ENCODE measurements at places on chromosomes 7 and 10.

DNA sequence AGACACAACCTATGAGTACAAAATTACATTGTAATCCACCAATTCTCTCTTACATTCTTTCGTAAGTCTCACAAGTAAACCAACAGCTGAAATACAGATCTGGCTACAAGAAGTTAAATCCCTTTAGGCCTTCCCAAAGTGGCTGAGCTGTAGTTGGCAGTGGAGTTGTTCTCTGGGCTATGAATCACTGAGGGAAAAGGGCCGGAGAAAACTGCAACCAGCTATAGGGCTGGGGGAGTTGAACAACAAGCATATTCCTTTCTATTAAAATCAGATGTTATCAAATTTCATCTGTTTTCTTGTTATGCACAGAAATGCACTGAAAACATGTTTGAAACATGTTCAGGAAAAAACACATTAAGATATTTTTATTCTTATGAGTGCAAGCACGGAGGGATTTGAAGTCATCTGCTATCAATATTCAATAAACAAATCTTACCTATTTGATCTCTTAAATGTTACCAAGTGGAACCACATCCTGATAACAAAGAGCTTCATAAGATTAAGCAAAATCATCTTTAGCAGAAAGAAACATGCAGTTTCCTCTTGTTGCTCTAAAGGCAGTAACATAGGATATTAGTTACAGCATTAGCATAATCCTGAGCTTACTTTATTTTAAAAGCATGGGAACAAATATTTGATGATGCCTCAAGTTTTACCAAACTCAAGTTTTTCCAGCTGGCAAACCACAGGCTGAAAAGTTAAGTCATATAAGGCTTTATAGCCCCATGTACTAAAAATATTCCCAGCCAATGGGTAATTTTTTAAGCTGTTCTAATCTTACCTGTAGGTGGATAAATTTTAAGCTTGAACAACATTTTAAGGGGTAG lies 212.7 kb downstream of the TAX1BP1 start:
- DNase-seq: no peak

GRCh38 chr10:82668221-82668895 lies 793.4 kb downstream of the NRG3 start:
- no peak for DNase-seq

- no peak for DNase-seq
These were observed 72.4 kb upstream of the MKLN1 start for GRCh38 chr7:131255242-131255641.

- no peak for DNase-seq
These were observed 50.4 kb upstream of the MSMB start for GRCh38 chr10:46096446-46096845.

DNA sequence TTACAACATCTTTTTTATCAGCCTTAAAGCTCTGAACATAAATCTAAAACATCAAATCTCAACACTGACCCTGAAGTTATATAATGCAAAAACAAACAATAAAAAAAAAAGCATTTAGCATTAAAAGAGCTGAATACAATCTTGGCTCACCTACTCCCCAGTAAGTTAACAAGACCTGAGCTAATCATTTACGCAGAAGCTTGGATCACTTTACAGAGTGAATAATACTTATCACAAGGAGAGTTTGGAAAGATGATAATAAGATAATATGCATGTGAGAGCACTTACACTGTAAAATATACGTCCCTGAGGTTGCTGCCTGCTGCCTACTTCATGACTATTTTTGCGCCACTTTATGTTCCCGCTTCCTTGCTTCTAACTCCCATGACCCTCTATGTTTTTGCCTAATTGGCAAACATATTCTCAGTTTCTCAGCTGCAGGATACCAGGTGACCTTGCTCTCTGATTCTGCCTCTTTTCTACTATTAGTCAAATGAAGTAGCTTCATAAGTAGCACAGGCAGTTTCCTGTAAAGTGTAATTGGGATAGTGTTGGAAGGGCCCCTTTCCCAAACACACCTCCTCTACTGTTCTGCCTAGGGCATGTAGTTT lies 333.6 kb downstream of the LRRTM3 start:
- no peak for DNase-seq

DNA sequence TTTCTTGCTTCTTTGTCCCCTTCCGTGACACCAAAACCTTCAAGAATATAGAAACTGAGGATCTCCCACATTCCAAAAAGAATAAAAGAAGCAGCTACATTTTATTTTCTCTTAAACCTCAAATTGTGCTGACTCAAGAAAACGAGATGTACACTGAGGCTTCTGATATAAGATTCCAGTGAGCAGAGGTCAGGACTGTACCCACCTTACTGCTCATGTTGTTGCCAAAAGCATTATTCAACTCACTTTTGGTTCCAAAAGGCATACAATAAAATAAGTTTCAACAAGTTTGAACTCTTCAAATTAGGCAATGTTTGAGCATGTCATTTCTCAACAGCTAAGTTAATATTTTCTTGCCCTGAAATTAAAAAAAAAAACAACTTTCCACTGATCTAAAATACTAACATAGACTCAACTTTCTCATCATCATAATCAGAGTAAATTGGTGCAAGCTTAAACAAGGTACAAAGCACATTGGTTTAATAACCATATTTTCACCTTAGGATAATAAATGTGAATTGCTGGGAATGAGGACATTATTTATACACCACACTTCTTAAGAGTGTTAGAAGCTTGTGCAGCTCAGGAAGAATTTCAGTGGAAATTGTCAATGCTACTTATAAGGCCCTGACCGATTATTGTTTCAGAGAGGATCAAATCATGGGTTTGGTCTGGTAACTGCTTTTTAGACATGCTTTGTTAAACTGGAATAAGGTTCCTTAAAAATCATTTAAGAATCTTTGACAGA lies 629.0 kb upstream of the IGFBP3 start:
- no peak for DNase-seq

GRCh38 chr7:158285383-158285770 lies 302.2 kb downstream of the PTPRN2 start:
- no peak for DNase-seq

GRCh38 chr7:133539016-133539415 lies 286.1 kb downstream of the EXOC4 start:
- DNase-seq: no peak

- no peak for DNase-seq
These were observed 28.2 kb upstream of the AKAP9 start for GRCh38 chr7:91912494-91912893.

GRCh38 chr7:132244903-132245480 lies 331.3 kb downstream of the PLXNA4 start:
- DNase-seq: no peak

- DNase-seq: no peak
These were observed 115.0 kb upstream of the SEM1 start for GRCh38 chr7:96824686-96825085.

- DNase-seq: no peak
These were observed 2.4 kb upstream of the UBE3C start for GRCh38 chr7:157136372-157136771.

DNA sequence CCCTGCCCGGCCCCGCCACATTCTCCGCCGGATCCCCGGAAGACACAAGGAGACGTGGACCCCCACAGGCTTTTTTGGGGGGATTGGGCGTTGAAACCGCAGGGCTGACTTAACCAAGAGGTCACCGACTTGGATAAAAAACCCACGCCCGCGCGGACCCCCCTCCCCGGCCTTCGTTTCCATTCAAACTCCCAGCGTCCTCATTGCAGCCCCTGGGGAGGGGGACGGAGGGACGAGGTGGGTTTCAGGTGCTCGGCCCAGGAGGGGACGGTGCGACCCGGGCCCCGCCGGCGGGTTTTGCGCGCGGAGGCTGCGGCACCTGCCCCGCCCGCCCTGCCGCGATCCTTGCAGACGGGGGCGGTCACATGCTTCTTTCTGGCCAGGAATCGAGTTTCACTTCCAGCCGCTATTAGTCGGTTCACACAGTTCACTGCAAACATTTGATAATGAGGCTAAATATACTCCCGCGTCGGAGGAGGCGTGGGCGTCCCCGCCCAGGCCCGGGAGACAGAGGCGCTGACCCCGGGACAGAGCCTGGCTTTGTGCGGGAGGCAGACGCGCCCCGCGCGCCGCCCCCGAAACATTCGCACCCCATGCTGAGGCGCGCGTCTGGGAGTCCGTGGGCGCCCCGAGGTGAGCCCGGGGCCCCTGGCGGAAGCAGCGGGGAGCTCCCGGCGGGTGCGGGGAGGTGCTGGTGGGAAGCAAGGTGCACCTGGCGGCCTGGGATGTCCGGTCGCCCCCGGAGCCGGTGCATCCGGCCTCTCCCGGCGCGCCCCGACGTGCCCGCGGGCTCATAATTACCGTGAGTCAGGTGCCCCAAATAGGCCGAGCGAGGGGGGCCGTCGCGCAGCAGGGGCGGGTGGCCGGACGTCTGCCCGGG lies 2.7 kb upstream of the PDGFA start:
- no peak for DNase-seq

- no peak for DNase-seq
These were observed 32.2 kb downstream of the LSM5 start for GRCh38 chr7:32458025-32458424.

GRCh38 chr10:4622384-4622783 lies 203.6 kb upstream of the AKR1E2 start:
- no peak for DNase-seq

DNA sequence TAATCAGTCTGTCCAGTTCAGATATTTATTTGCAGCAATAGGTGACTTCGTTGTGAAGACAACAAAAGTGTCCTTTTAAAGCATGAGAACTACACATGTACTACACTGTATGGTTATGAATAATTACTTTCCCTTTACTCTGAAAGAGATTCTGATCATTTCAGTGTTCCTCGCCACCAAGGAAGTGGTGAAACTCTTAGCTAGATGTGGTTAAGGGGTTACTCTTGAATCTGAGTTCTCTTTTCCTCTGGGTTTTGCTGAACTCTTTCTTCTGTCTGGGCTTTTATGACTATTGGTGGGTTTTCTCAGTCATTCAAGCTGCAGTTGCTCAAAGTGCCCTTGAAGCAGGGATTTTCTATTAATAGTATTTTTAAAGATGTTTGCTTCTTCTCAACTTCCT lies 127.9 kb upstream of the SEM1 start:
- DNase-seq: no peak

DNA sequence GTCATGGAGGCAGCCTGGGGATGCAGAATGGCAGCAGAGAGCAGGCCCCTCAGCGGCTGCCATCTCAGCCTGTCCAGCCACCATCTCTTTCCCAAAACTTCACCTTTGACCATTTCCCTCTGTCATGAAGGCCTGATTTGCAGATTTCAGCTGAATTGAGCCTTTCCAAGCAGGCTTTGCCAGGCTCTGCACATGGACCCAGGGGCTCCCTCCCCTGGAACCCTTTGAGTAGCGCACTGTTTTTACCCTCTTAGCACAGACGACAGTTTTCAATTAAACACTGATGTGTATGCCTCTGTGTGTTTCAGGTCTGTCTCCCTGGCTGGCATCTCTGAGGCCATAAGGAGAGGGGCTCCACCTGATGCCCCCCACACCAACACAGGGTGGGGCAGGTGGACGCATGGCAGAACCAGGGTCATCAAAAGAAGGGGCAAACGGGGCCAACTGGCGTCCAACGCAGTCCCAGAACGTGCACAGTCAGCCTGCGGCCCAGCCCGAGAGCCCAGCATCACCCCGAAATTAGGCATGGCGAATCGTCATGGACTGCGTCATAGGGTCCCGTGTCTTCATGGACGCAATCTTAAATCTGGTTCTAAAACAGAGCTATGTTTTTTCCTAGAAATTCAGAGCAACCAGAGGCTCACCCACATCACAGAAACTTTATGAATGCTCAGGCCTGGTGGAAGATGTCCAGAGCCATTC lies 185.0 kb upstream of the TCERG1L start:
- no peak for DNase-seq

DNA sequence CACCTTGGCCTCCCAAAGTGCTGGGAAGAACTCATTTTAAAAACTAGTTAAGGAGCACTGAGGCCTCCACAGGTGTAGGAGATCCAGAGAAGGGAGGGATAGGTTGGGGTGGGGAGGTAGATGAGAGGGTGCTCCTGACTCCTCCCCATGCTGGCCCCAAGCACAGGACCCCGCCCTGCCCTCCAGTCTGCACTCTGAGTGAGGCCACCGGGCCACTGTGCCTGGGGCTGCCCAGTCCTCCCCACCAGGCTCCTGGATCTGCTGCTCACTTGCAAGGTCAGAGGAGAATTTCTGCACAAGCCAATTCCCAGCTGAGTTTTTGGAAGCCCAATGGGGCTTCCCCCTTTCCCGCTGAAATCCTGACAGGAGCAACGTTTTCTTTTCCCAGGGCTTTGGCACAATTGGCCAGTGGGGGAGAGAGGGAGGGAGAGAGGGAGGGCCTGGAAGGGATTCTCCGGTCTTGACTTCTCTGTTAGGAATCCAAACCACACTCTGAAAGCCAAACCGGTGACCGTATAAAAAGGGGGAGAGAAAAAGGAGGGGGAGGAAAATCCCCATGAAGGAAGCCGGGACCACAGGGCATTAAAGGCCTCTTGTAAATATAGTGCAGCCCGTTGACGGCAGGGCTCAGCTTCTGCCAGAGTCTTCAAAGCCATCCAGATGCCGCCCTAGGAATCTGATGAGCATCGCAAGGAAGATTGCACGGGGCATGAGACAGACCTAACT lies 116.2 kb downstream of the SH3PXD2A start:
- no peak for DNase-seq

DNA sequence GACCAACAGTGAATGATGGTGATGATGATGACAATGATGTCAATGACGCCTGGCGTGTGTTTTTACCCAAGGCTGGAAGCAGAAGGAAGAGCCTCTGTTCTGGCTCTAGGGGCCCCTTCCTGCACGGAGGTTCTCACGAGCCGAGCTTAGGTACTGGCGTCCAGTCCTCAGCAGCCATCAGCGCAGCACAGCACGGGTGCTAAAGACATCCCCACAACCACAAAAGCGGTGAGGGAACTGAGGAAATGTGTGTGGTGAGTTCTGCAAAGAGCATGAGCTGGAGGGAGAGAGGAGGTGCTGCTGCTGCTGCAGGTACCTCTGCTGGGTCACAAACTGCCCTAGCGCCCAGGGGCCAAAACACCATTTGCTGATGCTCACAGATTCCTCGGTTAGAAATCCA lies 81.6 kb downstream of the SFMBT2 start:
- no peak for DNase-seq

DNA sequence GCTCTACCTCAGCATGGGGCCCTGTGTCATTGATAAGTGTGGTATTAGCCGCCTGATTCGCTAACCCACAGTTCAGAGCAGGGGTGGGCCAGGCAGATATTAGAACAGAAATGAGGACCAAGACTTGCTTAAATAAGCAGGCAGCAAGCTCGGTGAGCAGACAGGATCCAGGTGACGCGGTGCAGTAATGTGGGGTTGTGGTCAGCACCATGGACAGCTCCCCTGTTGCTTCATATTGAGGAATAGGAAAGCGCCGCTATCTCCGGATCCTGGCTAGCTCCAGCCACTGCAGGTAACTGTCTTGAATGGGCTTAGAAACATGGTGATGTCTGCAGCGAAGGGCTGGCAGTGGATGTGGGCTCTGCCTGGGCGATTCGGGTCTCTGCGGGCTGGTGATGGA lies 51.3 kb upstream of the GPR26 start:
- no peak for DNase-seq

Data from effector memory CD4-positive, alpha-beta T cell (primary cell).